ENCODE measurements at places on chromosomes 2 and 18.

GRCh38 chr18:23585007-23585871 lies 1.1 kb downstream of the NPC1 start:
- no peak for ATAC-seq

DNA sequence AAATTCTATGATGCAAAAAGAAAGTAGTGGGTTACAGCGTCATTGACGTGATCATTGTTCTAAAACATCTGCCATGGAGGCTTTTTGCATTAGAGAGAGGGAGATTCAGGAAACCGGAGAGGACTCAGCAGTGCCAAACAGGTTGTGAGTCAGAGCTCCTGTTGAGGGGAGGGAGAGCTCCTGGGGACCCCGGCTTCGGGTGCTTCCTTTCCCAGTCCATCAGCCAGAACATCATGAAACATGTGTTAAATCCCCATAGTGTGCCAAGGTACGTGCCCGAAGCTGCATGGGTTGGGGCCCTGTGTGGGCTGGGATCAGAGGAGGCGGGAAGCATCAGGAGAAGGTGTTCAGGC lies 791 bp upstream of the CYRIA start:
- ATAC-seq: no peak

GRCh38 chr2:226671141-226671676 lies 128.4 kb downstream of the IRS1 start:
- ATAC-seq: peak; percentile 27

DNA sequence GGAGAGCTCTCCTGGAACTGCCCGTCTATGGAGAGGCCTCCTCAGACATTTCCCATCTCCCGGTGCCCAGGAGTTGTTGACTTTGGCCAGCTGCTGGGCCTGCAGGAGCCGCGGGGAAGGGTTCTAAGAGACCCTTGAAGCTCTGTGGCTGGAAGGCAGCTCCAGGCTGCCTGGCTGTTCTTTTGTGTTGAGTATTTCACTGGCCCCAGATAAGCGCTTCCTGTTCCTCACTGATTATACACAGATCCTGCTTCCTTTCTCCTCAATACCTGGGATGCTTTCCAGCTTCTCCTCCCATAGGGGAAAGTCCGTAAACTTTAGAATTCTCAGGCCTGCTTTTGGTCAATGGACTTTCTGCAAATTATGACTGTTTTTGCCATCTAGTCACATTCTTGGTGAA lies 57.8 kb downstream of the TGOLN2 start:
- ATAC-seq: no peak

DNA sequence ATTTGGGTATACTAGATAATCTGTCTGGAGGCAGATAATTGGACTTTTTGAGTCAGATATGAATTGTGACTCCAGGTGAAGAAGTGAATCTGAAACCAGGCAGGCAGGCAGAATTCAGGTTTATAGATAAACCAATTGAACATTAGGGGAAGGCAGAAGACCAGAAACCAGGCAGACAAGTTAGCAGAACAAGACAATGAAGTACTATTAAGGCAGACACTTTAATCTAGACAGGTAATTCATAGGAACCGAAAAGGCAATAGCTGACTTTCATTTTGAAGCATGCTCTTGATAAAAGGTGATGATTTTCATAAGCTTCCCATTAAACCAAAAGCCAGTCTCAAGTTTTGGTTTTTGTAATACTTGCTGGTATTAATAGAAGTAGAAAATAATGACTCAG lies 19.3 kb upstream of the SLC4A10 start:
- ATAC-seq: no peak
